Right ventricle myocardium superior (tissue), 1 donor: ENCODE measurements at places on chromosomes 3 and 15.
A peak's percentile ranks its signal among the peaks of the same experiment; 100 is the strongest.

DNA sequence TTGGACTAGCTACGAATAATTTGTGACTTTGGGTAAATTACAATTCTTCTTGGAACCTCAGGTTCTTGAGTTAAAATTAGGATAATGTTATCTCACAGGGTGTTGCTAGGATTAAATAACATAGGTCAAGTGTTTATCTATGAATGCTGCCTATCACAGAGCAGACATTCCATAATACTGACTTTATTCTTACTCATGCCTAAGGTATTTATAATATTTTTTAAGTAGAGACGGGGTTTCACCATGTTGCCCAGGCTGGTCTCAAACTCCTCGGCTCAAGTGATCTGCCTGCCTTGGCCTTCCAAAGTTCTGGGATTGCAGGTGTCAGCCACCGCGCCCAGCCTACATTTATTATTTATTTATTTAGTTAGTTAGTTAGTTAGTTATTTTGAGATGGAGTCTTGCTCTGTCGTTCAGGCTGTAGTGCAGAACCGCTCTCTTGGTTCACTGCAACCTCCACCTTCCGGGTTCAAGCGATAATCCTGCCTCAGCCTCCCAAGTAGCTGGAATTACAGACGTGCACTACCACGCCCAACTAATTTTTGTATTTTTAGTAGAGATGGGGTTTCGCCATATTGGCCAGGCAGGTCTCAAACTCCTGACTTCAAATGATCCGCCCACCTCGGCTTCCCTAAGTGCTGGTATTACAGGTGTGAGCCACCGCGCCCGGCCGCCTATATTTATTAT is 741 bp upstream of the ZNF106 start:
- DNase-seq = no peak

GRCh38 chr3:78134496-78134895 is 1094.6 kb downstream of the ROBO2 start:
- no peak for DNase-seq

DNA sequence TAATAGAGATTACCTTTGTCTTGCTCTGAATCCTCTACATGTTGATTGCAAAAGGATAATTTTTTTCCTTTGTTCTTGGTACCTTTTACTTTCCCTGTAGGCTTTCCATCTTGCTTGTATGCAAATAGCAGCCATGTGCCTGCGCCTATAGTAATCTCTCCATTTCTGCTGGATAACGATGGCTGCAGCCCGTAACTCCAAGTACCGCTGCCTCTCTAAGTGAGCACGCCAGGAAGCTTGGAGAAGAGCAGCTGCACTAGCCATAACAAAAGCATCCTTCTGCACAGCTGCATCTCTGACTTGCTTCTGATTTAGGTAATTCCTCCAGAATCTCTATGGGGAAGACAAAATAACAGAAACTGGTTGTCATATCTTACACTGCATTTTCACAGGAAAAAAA is 89.3 kb downstream of the NR2E3 start:
- no peak for DNase-seq

- no peak for DNase-seq
Observed at GRCh38 chr15:101684877-101685276, 32.7 kb upstream of the TM2D3 start.

DNA sequence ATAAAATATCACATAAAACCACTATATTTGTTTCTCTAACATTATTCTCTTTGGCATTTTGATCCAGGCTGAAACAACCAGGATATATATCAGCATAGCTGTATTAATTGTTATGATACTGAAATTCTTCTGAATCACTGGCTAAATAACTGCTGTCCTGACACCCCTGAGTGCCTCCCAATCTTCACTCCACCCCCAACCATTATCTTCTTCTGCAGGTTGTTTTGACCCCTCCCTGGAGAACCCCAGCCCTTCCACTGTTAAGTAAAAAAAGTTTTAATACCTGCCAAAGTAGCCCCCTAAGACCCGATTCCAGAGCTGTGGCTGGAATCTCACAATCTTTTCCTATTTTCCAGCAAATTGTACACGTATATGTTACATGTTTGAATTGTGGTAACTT is 124.1 kb downstream of the DNAH12 start:
- no peak for DNase-seq

DNA sequence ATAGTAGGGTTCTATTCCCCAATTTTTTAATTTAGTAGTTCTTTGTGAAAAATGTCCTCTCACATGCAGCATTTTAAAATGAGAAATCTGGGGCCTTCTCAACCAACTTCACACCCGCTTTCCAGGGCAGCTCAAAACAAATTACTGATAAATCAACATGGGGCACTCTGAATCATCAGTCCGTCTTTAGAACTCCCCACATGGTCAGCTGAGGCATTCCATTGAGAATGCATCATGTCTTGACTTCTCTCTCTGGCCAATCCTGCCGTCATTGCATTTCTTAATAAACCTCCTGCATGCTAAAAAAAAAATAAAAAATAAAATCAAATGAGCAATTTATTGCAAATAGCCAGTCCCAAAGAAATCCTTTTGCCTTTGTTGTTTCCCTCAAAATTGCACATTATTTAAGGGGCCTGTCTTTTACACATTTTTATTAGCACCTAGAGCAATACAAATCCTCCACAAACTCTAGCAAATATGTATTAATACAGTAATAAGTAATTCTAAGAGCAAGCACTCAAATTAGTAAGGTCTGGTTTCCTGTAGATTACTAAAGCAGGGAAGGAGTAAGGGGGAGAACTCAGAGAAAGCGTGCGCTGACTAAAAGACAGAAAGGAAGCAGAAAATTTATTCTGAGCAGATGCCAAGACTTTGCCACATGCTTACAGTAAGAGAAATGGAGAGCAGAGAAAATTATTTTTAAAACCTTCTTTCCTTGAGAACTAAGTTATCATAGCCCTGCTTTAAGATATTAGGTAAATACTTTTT is 175.7 kb downstream of the TNIK start:
- DNase-seq = no peak

DNA sequence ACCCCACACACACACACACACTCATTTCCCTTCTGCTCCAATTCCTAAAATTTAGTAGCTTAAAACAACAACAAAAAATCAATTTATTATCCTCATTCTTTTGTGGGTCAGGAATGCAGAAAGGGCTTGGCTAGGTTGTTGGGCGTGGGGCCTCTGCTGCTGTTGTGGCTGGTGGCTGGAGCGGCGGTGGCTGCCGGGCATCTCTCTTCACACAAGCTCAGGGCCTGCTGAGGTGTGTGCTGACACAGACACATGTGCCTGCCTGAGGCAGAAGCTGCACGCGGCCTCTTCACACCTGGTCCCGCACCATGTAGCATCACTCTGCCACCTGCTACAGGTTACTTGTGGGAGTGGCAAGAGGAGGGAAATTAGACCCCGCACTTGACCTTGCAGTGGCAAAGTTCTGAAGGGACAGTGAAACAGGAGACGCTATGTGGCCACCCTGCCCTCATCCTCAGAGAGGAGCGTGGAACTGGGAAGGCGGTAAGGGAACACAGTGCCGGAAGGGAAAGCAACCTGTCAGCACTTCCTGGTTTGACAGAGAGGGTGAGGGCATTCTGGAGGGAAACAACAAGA is 64.0 kb upstream of the PRR20G start:
- DNase-seq = no peak

DNA sequence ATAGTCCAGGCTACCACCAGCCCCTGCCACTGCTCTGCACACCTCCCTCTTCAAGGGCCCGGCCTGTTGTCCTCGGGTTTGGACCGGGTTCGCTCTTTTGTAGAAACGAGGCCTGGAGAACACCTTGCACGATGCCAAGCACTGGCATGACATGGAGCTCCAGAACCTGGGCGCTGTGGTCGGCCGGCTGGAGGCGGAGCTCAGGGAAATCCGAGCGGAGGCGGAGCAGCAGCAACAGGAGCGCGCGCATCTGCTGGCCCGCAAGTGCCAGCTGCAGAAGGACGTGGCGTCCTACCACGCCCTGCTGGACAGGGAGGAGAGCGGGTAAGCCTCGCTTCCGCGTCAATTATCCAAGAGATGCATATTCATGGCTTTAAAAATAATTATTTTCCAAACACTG is 72.4 kb downstream of the BFSP2 start:
- peak; percentile 56 for DNase-seq

- peak; percentile 54 for DNase-seq
Observed at GRCh38 chr15:82952158-82953081, at the start of gene HOMER2. Gene HOMER2 (minus strand): TSS chr15:82952720. CDS start chr15:82952535, 185 bp downstream.

- DNase-seq = no peak
Observed at GRCh38 chr15:84961114-84961452, 20.6 kb upstream of the PDE8A start.

DNA sequence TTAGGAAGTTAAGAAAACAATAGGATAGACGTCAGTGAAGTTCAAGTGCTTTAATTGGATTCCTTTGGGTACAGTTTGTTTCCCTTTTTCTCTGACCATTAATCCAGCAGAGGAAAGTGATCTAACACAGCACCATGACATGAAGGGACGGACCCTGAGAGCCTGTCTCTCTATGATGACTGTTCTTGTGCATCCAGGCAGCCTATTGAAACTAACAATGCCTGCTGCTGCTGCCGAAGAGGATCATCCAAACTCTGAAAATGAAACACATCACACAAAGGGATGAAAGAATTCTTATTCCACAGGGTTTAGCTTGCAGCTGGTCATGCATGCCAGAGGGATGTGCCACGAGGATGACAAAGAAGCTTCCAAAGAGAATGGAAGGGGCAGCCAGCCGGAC is 75.5 kb downstream of the ZBTB20 start:
- DNase-seq = no peak

- peak; percentile 36 for DNase-seq
Observed at GRCh38 chr15:93037820-93038705, 50.9 kb downstream of the RGMA start.

- DNase-seq = no peak
Observed at GRCh38 chr3:113897373-113897777, 50.4 kb upstream of the ZDHHC23 start.

- no peak for DNase-seq
Observed at GRCh38 chr15:79973456-79974195, 2.6 kb upstream of the BCL2A1 start.

DNA sequence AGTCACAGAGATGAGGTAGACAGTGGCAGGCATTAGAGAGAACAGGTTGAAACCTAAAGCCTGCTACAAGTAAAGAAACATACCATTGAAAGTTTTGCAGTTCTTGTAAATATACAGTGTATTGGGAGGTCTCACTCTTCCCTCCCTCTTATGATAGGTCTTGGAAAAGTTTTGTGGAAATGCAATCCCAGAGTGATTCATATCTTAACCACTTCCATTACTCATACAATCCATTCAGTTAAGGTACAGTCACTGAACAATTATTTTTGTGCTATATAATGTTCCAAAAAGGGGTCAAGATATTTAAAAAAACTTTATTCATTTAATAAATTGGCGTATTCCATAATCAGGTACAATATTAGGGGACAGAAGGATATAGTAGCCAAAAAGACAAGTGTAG is 737.7 kb upstream of the ALCAM start:
- DNase-seq = no peak

DNA sequence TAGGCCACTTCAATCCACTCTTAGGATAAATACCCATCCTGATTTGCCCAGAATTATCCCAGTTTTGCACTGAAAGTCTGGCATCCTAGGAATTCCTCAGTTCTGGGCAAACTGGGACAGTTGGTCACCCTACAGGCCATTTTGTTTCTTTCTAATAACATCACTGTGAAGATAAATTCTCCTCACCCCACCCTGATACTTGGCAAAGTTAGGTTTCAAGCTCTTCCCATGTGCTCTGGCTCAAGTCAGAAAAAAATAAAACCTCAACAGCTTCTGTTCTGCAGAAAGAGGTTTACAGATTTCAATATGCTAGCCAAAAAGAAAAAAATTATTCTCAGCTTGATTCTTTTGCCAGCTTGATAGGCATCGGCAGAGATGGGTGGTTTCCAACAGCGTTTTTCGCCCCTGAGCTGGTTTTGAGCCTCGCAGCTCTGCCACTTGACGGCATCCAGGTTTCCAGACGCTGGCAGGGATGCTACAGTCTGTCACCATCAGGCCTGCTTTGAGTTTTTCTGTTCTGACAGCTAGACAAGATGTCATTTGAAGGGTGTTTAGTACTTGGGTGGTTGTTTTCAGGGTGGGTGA is 171.4 kb downstream of the SSR3 start:
- no peak for DNase-seq

GRCh38 chr3:101853982-101854381 is 4.7 kb downstream of the NFKBIZ start:
- DNase-seq = no peak

- no peak for DNase-seq
Observed at GRCh38 chr15:43352693-43353382, 18.0 kb downstream of the ZSCAN29 start.

GRCh38 chr15:57924598-57924997 is 140.9 kb downstream of the ALDH1A2 start:
- no peak for DNase-seq
